Endothelial cell of umbilical vein (primary cell): ENCODE measurements at places on chromosomes 2 and 18. TPM values are rescaled to one million over a fixed set of nuclear protein-coding genes. Genes with fewer than 3 reads are reported as not detected.

The SAG gene
- polyA plus RNA-seq: not detected in 2 replicates

The GKN2 gene
- not detected in 2 replicates for polyA plus RNA-seq

The PLEK gene
- 0.03 TPM in 1 of 2 replicates, not detected in the other for polyA plus RNA-seq

The GRP gene
- not detected in 2 replicates for polyA plus RNA-seq

The MROH2A gene
- polyA plus RNA-seq: not detected in 2 replicates

The LOXHD1 gene
- 0.02 TPM in 1 of 2 replicates, not detected in the other for polyA plus RNA-seq

The LRRC30 gene
- not detected in 2 replicates for polyA plus RNA-seq

The RTP5 gene
- not detected in 2 replicates for polyA plus RNA-seq

DNA sequence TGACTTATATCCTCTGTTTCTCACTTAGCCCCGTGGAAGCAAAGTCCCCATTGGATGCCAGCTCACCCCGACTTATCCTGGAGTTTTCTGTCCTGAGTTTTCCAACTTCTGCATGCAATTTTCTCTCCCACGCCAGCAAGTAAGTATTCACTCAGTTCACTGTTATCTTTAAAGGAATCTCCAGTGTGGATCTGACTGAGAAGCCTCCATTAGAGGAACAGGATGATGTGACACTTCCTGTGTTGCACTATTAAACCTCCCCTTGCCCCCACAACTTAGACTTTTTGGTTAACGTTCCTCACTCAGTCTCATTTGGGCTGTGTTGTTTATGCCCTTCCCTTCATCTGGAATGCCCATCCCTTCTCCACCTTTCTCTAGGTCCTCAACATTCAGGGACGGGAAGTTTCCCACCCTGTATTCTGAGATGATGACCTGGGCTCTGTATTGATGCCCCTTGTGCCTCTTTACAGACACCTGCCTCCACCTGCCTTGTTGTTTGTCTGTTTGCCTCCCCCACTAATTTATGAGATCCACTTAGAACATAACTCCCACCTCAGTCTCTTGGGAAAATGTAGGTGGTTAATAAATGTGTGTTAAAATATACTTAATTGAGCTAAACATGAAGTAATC lies 536.1 kb upstream of the RAB6C start:
- no peak for DNase-seq

DNA sequence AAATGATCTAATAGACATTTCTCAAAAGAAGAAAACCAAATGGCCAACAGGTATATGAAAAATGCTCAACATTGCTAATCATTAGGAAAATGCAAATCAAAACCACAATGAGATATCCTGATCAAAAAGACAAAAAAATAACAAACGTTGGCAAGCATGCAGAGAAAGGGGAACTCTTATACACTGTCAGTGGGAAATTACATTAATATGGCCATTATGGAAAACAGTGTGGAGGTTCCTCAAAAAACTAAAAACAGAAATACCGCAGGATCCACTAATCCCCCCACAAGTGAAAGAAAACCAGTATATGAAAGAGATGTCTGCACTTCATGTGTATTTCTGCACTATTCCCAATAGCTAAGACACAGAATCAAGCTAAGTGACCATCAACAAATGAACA lies 57.7 kb upstream of the CTIF start:
- no peak for DNase-seq

DNA sequence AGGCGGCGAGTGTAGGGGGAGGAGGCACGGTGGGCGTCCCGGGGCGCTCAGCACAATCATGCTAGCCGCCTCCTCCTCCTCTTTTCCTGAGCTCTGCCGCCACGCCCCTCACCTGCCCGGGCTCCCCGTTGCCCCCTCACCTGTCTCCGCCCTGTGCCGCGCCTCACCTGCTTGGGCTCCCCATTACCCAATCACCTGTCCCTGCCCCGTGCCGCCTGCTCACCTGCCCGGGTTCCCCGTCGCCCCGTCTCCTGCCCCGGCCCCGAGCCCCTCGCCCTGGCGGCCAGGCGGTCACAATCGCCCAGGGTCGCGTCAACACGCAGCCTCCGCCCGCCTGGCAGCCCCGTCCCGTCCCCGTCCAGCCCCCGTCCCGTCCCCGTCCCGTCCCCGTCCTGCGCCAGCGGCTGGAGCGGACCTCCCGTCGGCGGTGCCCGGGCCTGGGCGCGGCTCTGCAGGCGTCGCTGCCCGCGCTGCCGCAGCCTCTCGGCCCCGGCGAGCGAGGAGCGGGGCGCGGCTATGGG lies at the start of gene DCDC2C:
Gene DCDC2C, plus strand, starts transcription at position 340 of the 521 bp plus-strand sequence. Its CDS starts 177 bp downstream, at position 517.
- no peak for DNase-seq

DNA sequence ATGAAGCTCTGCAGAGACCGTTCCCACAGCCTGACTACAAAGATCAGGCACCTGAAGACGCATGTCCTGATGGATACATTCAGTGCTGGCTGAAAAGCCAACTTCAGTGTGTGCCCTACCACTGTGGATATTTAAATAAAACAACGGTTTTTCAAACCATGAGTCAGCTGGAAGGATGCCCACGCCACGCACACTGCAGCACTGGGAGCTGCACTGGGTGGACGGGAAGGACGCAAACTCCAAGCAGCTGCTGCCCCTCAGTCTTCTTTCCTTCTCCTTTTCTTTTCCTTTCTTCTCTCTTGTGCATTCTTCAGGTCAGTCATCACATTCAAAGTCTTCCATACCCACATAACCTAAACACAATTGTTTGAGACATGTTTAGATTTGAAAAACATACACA lies 7.9 kb downstream of the TMEM18 start:
- peak; percentile 12 for DNase-seq

DNA sequence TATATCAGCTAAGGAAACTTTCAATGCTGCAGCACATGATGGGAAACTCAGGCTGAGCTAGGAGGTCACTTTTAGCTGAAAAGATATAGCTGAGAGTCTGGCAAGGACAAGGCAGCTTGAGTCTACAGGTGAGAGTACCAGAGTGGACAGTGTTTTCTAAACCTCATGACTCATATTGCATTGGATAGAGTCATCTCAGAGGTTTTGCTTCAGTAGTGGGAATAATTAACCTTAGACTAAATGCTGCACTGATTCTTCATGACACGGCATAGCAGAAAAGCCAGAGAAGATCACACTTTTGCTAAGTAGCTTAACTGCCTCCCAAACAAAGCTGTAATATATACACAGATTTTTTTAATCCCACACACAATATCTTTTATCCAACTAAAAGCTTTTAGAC lies 865.0 kb upstream of the CDH2 start:
- DNase-seq: no peak

GRCh38 chr2:159617100-159617499 lies 752 bp upstream of the BAZ2B start:
- peak; percentile 40 for DNase-seq

DNA sequence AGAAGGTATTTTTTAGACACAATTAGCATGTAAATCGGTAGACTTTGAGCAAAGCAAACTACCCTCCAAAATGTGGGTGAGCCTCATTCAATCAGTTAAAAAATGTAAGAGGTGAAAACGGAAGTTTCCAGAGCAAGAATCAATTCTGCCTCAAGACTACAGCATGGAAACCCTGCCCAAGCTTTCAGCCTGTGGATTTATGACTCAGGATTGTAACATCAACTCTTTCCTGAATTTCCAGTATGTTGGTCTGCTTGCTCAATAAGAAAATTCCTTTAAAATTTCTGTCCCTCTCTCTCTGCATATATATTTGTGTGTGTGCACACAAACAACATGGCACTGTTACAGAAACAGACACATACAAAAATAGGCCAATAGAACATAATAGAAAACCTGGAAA lies 228.6 kb upstream of the DOK6 start:
- DNase-seq: no peak

- no peak for DNase-seq
Observed at GRCh38 chr2:61710711-61711110, 143.1 kb downstream of the FAM161A start.

DNA sequence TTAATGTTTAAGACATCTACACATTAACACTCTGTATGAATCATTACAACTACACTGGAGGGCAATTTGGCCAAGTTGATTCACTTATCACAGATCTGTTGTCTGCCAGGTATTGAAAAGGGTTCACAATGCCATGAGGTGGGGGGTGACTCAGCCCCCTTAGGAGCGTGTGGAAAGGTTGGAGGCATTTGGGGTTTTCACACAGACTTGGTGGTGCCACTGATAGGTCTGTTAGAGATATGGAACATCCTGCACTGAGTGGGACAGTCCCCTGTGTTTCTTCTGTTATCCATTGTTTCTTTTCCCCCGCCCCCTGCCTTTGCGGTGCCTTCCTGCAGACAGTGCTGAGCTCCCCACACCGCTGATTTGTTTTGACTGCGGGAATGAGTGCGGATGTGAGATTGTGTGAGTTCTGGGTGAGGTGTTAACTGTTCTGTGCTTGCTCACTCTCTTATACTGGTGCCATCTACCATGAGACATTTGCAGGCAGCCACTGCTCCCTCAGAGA lies 9.3 kb upstream of the TSN start:
- DNase-seq: no peak

- DNase-seq: no peak
Observed at GRCh38 chr2:34892766-34893165, 1293.7 kb upstream of the FAM98A start.

- no peak for DNase-seq
Observed at GRCh38 chr2:59184276-59185020, 943.3 kb upstream of the FANCL start.

DNA sequence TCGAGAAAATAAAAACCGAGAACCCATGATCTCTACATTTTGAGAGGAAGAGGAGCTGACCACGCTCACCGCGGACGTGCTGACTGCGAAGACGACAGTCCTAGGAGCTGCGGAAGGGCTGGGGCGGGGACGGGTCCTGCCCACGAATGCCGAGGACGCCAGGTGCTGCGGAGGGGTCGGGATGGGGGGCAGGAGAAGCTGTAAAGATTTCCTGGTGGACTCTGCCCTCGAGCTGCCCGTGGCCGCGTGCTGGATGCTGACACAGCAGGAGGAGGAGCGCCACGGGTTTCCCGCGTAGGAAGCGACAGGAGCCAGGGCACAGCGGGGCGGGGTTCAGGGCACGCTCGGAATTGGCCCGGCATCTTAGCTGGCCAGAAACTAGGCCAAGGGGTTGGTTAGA lies 22.2 kb downstream of the ZSCAN30 start:
- peak; percentile 4 for DNase-seq

GRCh38 chr18:519019-519879 lies 18.7 kb upstream of the COLEC12 start:
- DNase-seq: peak; percentile 81

GRCh38 chr2:137771064-137771463 lies 193.2 kb upstream of the HNMT start:
- DNase-seq: no peak

GRCh38 chr2:20067992-20068584 lies 16.7 kb upstream of the LAPTM4A start:
- DNase-seq: peak; percentile 28

GRCh38 chr2:106267997-106268396 lies 73.9 kb upstream of the UXS1 start:
- no peak for DNase-seq

DNA sequence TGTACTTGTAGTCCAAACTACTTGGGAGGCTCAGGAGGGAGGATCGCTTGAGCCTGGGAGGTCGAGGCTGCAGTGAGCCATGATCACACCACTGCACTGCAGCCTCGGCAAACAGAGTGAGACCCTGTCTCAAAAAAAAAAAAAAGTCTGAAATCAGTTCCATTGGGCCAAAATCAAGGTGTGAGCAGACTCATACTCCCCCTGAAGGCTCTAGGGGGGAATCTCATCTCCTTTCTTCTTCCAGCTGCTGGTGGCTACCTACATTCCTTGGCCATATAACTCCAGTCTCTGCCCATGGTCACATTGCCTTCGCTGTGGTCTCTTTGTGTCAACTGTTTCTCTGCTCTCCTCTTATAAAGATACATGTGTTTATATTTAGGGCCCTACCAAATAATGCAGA lies 234.0 kb downstream of the LRRTM1 start:
- DNase-seq: no peak

DNA sequence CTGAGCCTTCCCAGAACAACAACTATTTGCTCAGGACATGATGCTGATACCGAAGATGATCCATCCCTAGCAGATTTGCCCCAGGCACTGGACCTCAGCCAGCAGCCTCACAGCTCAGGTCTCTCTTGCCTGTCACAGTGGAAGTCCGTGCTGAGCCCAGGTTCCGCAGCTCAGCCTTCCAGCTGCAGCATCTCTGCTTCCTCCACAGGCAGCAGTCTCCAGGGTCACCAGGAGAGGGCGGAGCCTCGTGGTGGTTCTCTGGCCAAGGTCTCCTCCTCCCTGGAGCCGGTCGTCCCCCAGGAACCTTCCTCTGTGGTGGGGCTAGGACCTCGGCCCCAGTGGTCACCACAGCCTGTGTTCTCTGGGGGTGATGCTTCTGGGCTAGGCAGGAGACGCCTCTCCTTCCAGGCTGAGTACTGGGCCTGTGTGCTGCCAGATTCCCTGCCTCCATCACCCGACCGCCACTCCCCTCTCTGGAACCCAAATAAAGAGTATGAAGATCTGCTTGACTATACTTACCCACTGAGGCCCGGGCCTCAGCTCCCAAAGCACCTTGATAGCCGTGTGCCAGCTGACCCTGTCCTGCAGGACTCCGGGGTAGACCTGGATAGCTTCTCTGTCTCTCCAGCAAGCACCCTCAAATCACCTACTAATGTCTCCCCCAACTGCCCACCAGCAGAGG lies 15.4 kb downstream of the CEP68 start:
- no peak for DNase-seq

GRCh38 chr2:161662373-161662772 lies 38.2 kb downstream of the SLC4A10 start:
- no peak for DNase-seq

DNA sequence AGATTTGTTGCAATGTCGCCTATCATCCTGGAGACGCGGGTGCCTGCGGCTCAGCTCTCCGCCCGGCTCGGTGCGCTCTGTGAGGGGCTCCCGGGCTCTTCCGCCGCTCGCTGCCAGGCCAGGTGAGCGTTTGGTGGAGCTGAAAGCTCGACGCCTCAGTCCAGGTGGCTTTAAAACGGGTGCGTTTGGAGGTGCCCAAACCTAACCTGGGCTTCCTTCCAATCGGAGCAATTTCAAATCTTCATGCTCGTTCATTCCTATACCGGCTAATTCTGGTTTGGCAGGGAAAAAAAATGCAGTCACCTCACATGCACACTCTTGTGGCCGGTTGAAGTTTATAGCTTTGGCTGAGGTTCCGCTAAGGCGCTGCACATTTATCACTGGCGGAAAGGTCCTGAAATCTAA lies at the start of gene SLC16A14:
Gene SLC16A14, minus strand, starts transcription at position 274 of the 405 bp plus-strand sequence. CDS start 9,572 bp downstream, outside the sequence.
- peak; percentile 58 for DNase-seq

DNA sequence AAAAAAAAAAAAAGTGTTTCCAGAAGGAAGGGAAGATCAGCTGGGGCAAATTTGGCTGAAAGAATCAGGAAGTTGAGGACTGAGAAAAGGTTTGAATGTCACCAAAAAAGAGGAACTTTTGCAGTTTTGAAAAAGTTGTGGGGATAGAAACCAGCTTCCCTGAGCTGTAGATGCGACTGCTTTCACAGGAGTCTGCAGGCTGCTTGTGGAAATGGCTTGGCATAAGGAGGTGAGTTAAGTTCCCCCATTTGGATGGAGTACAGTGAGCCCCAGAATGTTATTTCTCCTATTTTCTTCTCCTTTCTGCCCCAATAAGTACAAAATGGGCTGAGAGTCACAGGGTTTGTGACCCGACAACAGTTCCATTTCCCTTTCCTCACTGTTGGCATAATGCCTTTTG lies 16.5 kb upstream of the ME2 start:
- no peak for DNase-seq

DNA sequence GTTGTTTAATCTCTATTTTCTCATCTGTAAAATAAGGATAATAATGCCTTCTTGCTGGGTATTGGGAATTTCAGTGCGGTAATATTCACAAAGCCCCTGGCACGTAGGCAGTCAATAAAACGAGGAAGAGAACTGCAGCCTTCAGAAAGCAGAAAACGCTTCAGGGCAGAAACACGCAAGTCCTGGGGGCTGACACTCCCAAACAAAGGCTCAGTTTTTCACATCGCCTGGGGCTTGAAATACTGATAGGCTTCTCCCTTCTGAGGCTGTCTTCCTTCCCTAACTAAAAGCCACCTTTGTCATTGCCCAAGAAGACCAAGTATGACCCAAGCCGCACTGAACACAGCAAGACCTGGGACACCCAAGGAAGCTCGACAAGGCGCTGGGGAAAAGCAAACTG lies 32.4 kb downstream of the TMEM177 start:
- DNase-seq: no peak
